ENCODE measurements at places on chromosomes 3 and 15.
A peak's percentile ranks its signal among the peaks of the same experiment; 100 is the strongest.

DNA sequence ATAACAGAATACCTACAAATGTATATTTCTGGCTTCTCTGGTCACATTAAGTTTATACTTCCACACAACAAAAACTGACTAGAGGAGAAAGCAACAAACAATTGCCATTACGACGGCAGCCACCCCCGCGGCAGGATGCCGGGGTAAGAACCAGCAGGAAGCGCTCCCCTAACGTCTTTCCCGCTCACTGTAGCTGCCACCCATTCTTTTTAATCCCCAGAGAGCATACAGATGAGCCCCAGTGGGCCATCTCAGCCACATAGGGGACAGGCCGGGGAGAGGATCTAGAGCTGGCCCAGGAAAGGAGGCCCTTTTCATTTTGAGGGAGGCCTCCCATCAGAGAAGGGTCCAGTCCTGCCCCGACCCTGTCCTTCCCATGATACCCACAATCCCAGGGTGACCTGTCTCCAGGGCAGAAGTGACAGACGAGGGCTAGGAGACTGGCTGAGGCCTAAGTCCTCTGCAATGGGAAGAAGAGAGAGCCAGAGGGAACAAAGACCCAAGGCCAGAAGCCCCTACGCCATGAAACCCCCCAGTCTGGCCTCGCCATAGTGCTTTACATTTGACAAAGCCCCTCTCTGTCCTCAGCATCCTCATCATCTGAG lies 3.6 kb upstream of the CALML4 start:
- DNase-seq: no peak

DNA sequence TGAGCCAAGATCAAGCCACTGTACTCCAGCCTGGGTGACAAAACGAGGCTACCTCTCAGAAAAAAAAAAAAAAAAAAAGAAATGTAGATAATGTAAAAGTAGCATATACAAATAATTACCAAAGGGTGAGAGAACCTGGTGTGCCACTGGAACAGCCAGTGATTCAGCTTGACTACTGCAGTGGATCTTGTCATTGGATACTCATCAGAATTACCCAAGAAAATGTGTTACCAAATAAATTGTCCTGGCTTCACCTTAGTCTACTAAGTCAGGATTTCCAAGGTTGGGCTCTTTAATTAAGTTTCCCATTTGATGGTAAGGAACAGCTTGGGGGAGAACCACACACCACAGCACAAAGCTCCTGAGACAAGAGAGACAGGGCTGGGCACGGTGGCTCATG lies 1.5 kb downstream of the NICN1 start:
- no peak for DNase-seq

- DNase-seq: no peak
Measured at GRCh38 chr3:112857526-112857925, 10.9 kb upstream of the CD200R1L start.

- peak; percentile 43 for DNase-seq
Measured at GRCh38 chr3:72591522-72592421, 256.5 kb downstream of the SHQ1 start.

- DNase-seq: no peak
Measured at GRCh38 chr3:130854208-130854864, 39.5 kb upstream of the ATP2C1 start.

DNA sequence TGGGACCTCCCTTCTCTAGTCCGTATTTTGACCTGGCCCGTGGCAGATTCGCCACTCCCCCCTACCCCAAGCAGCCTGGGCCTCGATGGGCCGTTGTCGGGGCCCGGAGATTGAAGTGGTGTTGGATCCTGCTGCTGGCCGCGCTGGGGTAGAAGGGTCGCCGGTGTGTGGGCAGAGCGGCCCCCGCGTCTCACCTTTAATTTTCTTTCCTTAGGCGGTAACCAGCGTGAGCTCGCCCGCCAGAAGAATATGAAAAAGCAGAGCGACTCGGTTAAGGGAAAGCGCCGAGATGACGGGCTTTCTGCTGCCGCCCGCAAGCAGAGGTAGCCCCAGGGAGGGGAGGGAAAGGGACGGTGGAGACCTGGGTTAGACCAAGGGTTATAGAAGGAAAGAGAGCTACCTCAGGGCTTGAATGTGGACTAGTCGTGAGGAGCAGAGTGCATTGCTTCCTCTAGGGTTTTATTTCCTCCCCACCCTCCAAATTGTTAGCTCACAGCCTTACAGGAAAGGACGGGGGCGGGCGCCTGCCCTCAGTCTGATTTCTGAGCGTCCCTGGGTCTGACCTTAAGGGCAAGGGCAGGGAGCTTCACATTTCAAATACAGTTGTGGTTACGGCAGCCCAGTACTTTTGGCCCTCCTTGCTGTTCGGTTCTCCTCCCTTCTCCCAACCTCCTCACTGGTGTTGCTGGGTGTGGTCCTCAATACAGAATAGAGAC lies 799 bp downstream of the SERF2 start:
- peak; percentile 38 for DNase-seq

- no peak for DNase-seq
Measured at GRCh38 chr15:97521381-97522285, 438.9 kb upstream of the ARRDC4 start.

DNA sequence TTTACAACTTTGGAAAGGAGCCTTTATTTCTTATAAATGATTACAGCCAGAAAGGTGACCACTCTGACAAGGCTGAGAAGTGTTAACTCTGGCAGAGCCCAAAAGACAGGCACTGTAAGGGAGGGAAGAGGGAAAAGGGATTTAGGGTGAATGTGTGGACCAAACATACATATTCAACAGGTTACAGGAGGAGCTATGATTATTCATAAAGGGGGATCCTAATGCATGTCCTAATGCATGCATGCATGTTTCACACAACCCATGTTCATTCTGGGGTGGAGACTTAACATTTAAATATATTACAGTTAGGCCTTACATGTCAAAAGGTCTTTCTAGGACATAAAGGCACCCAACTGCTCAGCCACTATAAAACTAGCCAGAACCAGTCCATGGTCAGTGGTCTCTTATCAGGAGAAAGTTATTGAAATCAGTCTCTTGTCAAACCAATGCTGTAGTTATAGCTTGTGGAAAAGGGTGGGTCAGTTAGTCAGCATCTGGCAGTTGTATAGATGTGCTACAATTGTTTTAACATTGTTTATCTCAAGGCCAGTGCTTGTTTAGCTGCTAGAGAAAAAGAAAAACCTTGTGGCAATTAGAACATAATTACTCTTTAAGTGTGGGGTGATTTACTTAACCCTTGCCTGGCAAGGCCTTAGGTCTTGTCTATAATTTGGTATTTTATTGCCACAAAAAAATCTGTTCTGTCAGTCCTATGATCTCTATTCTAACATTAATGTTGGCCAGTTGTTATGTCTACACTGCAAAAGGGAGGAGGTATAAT lies 77.5 kb downstream of the RAD18 start:
- peak; percentile 46 for DNase-seq

GRCh38 chr3:167936019-167936418 lies 159.7 kb downstream of the GOLIM4 start:
- no peak for DNase-seq

DNA sequence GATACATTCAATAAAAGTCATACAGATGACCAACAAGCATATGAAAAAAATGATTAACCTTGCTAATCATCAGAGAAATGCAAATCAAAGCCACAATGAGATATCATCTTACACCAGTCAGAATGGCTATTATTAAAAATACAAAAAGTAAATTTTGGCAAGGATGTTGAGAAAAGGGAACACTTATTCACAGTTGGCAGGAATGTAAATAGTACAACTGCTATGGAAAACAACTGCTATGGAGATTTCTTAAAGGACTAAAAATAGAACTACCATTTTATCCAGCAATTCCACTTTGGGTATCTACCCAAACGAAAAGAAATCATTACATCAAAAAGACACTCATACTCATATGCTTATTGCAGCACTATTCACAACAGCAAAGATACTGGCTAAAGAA lies 1121.8 kb downstream of the TBL1XR1 start:
- DNase-seq: no peak

GRCh38 chr3:141174674-141175073 lies 57.0 kb upstream of the PXYLP1 start:
- no peak for DNase-seq

- DNase-seq: no peak
Measured at GRCh38 chr3:169509359-169509758, 154.2 kb downstream of the MECOM start.

GRCh38 chr3:70736009-70736408 lies 423.6 kb upstream of the MDFIC2 start:
- DNase-seq: peak; percentile 71

- peak; percentile 31 for DNase-seq
Measured at GRCh38 chr3:165669504-165669903, 167.7 kb downstream of the BCHE start.

DNA sequence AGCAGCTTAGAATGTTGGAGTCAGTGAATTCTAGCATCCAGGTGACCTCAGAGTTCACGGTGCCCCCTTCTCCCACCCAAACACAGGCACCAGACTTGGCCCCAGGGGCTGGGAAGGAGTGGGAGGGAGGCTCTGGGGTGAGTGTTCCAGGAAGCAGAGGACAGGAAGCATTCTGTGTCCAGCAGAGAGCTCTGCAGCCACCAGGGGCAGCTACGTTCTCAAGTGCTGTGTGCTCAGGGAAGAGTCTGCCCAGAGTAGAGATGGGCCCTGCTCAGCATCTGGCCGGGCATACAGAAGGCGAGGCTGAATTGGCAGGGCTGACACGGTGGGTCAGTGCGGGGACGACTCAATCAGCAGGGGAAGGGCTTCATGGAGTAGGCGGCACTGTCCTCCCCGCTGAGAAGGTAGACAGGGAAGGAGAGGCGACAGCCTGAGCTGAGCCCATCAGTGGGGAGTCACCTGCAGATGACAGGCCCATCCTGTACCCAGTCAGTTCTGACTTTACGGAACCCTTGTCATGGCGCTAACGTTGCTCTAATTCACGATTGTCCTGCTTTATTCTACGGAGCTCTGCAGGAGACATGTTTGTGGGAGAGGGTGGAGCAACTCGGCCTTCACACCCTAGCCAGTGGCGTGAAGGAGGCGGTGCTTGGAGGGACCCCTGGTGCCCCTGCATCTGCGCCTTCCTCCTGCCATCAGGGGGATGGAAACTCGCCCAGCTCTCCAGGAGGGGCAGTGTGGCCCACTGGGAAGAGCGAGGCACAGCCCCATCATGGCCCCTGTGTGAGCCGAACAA lies 82.2 kb downstream of the C3orf70 start:
- DNase-seq: peak; percentile 25

All from iris pigment epithelial cell (primary cell).